ENCODE measurements at places on chromosomes 5 and 9. TPM values are rescaled to one million over a fixed set of nuclear protein-coding genes. Genes with fewer than 3 reads are reported as not detected.

- no peak for DNase-seq
Measured at GRCh38 chr9:85055506-85056202, 386.1 kb downstream of the NTRK2 start.

DNA sequence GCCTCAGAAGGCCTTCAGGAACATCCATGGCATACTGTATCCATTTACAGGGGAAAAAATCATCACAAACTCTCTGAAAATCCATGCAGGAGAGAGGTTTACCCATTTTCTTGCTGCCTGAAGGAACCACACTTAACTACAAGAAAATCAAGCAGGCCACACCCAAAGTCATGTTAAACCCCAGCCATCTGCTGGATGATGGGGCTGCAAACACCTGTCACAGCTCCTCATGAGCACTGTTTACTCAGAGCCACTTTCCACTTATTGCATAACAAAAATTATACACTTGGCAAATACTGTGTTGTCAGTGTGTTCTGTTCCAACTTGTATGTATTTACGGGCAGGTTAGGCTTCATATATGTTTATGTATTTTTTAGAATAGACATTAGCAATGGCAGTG lies 35.8 kb downstream of the PPIC start:
- DNase-seq = no peak

DNA sequence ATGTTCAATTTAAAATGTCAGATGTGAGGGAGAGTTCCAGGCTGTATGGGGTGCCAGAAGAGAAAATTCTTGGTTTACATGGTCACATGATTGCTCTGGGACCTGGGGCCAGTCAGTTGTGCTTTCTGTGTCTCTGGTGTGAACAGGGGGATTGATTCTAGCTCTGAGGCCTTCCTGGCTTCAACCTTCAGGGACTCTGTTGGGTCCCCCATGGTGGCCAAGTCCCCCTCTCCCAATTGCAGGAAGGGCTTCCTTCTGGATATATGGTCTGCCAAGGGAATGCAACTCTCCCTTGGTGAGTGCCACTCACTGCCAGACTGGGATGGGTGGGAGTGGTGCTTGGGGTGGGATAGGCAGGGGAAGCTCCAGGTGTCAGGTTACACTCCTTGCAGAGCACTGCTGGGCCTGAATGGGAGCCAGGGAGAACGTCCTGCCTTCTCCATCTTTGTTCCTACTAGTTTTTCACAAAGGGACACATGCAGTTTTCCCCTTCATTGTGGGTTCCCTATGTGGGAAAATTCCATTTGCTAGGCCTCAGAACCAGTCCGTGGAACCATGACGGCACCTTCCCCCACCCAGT lies 153.2 kb downstream of the MELK start:
- no peak for DNase-seq

- no peak for DNase-seq
Measured at GRCh38 chr9:124008303-124008693, 3.3 kb upstream of the LHX2 start.

DNA sequence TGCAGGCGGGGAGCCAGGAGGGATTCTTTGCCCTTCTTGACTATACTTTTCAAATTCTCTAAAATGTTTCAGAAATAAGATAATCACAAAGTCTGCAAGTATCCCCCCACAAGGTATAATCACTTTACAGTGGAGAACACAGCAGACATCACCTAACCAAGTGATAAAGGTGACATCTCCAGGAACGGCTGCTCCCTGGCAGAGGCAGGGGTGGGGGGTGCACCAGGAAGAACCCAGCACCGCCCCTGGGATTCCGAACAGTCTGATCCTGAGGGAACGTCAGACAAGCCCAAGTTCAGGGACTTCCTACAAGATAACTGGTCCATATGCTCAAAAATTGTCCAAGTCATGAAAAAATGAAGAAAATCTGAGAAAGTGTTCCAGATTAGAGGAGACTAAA lies 85.4 kb downstream of the HSD17B3 start:
- DNase-seq = no peak

- no peak for DNase-seq
Measured at GRCh38 chr9:15421532-15421931, 1.1 kb upstream of the SNAPC3 start.

Gene SPACA9
- 7.8 TPM for total RNA-seq

DNA sequence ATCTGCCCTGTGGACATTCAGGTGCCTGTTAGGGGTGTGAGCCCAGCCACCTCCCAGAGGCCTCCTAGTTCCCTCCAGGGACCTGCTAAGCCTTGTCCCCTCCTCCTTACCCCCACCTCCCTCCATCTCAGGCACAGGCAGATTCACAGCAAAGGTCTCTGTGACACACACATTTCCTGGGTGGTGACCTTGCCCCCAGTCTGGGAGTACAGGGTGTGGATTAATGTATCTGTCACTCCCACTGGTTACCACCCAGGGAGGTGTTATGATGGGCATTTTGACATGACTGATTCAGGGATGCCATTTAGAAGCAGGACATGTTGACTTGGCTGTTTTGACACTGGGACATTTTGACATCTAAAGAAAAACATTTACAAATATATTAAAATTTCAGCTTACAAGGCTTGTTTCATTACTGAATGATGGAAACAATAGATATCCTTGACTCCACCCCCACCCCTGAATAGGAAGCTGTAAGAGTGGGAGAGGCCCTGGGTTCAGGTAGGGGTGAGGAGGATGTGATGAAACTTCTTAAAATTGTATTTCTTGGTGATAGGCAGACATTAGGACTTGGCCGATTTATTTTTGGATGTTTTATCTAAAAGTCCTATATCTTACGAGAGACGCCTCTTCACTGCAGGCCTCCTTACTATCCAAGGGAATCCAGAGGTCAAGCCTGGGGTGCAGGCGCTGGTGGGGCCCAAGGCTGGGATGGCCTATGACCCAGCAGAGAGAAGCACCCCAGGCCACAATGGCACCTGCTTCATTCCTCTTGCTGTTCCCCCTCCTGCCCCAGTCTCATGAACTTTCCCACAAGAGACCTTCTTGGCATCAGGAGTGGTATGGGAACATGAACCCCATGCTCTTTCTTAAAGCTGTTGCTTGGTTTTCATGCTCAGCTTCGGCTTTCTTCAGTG lies 101.9 kb downstream of the MACROH2A1 start:
- DNase-seq = no peak

DNA sequence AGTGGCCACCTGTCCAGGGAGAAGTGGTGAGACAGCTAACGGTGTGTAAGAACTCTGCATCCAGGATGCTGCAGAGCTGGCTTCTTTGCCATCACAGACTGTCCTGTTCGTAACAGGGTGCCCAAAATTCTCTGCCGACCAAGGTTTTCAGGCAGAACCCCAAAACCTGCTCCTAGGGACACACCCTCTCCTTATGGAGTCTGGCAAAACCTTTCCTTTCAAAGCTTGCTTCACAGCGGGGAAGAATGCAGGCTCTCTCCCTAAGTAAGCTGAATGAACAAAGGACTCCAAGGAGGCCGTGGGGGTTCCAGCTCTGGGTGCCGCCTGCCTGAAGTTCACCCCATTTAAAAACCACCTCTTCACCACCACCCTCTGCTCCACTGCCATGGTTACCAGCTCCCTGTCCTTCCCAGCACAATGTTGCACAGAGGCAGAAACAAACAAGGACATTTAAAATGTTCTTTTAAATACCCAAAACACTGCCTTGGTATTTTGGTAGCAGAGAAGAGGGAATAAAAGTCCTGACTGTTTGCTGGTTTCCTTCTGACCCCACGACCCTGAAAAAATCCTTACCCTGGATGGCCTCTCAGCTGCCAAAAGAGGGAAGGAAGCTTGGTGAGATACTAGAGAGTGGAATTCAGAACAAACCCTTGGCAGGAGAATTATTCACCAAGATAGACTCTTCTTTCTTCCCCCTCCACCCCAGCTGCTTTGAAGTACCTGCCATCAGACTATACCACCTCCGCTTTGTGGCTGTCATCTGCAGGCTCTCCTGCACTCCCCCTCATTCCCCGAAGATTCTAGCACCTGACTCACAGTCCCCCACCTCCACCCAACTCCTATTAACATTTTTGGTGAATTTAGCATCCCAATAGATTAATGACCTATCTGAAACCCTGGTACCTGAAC lies 7.1 kb upstream of the KLF9 start:
- DNase-seq = no peak

Gene ARSB
- total RNA-seq = 26.0 TPM

DNA sequence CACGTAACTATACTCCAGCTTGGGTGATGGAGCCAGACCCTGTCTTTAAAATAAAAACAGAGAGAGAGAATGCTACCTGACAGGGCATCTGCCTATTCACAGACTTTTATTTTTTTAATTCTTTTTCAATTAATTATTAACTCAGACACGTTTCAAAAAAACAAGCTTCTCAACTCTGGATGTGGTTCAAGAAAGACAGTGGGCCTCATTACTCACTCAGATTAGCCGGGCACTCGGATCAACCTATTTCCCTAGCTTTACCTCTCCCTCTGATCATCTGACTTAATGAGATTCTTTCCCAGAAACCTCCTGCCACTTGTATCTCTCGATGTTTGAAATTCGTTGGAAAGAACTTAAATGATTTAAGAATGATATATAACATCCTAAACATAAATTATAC lies 134.1 kb downstream of the TRPM6 start:
- no peak for DNase-seq

Gene LCN9
- total RNA-seq = not detected

GRCh38 chr5:19987612-19988361 lies at the start of gene CDH18:
Gene CDH18 (minus strand): TSS chr5:19988200. CDS start chr5:19838986, 149,214 bp downstream.
- peak; percentile 80 for DNase-seq

DNA sequence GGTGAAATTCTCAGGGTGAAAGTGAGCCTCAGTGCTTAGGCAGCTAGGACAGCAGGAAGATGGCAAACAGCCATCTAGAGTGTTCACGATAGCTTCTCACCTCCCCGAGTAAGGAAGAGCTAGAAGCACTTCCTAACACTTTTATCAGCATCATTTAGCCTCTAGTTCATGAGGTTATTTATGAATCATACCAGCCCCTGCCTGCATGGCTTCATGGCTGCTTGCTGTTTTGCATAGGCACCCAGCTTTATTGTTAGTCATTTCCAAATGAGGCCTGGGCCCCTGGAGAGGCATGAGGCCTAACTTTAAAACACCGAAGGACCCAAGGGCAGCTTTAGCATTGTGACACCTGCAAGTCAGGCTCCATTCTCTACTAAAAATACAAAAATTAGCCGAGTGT lies 134.9 kb upstream of the PANK3 start:
- DNase-seq = no peak

- no peak for DNase-seq
Measured at GRCh38 chr9:114050226-114050568, 27.9 kb downstream of the AMBP start.

DNA sequence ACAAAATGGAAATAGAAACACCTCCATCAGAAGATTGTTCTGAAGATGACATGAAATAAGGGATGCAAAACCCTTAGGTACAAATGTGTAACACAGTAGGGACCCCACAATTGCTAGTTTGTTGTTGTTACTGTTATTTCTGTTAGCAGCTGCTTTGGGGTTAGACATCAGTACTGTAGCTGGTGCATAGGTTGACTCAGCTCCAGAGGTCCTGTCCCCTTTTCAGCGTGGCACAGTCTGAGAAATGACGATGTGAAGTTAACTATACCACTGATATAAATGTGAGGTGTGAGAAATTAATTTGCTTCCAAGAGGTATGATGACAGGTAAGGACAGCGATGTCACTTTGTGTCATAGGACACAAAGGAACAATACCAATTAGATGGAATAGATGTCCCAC lies 384.6 kb upstream of the KLF4 start:
- DNase-seq = no peak

Gene HRCT1
- total RNA-seq = 3.1 TPM

DNA sequence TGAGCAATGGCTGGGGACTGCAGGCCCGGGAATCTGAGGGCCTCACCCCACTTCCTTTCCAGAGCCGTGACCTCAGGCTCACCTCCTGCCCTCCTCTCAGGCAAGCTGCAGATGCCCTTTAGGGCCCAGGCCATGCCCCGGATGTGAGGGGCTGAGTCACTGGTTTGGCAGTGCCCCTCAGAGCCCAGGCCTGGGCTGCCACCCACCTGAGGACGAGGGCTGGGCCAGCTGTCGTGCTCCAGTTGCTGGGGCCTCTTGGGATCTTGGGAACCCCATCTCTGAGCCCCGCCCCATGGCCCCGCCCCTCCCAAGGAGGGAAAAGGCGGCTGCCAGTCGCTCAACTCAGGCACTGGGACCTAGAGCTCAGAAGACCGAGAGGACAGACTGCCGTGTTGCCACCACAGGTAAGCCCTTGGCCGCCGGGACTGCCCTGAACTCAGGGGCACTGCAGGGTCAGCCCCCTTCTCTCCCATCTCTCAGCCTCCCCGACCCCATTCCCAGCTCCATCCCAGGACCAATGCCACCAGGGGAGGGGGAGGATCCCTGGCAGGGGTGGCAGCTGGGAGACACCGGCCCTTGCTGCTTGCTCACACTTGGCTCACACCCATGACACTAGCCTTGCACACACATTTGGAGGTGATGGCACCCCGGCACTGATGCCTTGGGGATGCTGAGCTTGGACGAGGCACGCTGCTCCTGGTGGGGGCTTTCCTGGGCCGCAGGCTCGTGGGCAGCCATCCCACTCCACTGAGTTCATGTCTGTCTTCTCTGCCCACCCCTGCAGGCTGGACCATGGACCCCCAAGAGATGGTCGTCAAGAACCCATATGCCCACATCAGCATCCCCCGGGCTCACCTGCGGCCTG lies at the start of gene CYSRT1:
Gene CYSRT1 (plus strand): TSS at position 345 of the 865 bp plus-strand sequence. CDS start 448 bp downstream, at position 793.
- DNase-seq = no peak

DNA sequence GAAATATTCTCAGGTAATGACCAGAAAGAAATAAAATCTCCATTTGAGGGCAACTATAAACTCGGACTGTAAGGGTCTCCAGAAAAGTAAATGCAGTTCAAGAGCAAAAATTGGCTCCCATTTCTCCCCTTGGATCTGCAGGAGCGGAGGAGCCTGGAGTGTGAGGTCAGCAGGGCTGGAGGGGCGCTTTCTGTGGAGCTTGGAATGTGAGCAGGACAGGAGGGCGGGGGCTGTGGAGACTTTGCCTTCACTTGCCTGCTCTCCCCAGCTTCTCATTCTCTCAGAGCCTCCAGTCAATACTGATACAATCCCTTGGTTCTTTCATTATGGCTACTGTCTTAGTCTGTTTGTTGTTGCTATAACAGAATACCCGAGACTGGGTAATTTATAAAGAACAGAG lies 162.8 kb upstream of the ANKH start:
- no peak for DNase-seq

DNA sequence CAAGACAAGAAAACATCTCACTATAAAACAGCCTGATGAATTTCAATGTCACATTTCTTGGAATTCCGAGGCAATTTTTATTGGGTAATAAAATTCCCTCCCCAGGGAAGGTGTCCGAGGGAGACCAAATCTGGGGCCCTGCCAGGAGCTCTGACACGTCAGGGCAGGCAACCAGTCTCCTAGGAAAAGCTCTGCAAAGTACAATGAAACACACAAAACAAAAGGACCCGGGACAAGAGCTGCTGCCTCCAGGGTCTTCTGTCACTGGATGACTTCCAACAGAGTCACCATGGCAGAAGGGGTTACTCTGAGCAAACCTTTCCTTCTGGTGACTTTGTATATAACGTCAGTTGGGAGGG lies 50.8 kb downstream of the SAXO1 start:
- no peak for DNase-seq

Gene ANKRD18B
- total RNA-seq = 0.58 TPM

GRCh38 chr9:95004411-95005277 lies 278.1 kb downstream of the AOPEP start:
- peak; percentile 58 for DNase-seq

GRCh38 chr9:21679432-21679831 lies 123.0 kb upstream of the MTAP start:
- DNase-seq = no peak

- no peak for DNase-seq
Measured at GRCh38 chr9:125747765-125748445, 732 bp downstream of the PBX3 start.

Gene PCDHB12
- total RNA-seq = 2.6 TPM

Measured in left lung (tissue), 14 donors.